Right lung (tissue), 10 donors: ENCODE measurements at places on chromosomes 5 and 9. TPM values are rescaled to one million over a fixed set of nuclear protein-coding genes. Genes with fewer than 3 reads are reported as not detected.

The WDR38 gene
- polyA plus RNA-seq, result 9.1 TPM

The INSL4 gene
- not detected for polyA plus RNA-seq

The PCDHB9 gene
- polyA plus RNA-seq, result 3.1 TPM

The PDLIM4 gene
- 10.9 TPM for polyA plus RNA-seq

- no peak for DNase-seq
Observed at GRCh38 chr9:12784461-12785259, 9.8 kb downstream of the LURAP1L start.

DNA sequence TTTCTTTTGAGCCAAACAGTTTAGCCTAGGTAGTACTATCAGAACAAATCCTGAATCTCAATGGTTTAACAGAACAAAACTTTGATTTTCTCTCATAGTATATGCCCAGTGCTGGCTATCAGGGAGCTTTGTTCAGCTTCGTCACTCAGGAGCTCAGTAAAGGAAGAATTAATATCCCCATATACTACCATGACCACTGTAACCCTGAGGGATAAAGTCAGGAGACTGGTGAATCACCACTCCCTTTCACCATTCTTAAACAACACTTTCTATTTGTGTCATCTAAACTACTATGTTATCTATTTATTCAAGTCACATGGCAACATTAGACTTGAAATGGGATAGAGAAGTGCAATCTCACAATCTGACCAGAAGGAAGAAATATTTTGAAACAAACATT is 522.6 kb upstream of the COX7C start:
- DNase-seq, result no peak

GRCh38 chr9:134589748-134590147 is 51.9 kb upstream of the COL5A1 start:
- no peak for DNase-seq

GRCh38 chr9:20614602-20615216 is 7.6 kb downstream of the MLLT3 start:
- no peak for DNase-seq

DNA sequence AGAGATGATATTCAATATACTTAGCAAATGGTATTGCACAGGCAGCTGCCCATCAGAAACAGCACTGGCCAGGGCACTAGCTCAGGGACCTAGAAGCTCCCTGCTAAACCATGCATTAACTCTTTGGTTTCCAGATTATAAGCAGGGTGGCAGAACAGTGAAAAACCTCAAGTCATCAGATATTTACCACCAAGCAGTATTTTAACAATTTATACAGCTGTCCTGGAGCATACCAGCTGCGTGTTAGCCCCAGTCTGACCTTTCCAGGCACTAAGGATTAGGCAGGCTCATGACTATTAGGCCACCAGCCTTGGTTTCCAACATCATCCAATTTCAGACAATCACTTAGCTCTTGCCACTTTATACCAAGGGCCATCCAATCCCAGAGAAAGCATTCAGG is 326.5 kb downstream of the CAAP1 start:
- DNase-seq, result no peak
